ENCODE measurements at places on chromosomes 13 and 19.

GRCh38 chr19:43674183-43674582 is 4.2 kb upstream of the PLAUR start:
- DNase-seq, result no peak

DNA sequence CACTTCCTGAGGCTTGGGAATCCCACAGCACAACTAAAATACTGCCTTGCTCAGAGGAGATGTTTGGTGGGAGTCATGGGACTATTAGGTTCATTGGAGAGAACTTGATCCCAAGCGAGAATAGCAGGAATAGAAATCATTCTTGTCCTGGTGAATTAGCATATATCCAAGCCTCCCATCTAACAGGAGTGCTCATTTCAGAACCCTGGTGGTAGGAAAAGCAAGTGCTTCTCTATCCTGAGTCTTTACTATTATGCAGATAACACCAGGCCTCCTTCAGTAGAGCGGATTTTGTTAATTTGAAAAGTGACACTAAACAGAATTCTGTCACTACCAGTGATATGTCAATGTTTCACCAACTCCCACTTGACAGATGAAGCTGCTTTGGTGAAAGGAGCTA is 199.5 kb downstream of the ATP8A2 start:
- DNase-seq, result no peak

- no peak for DNase-seq
These were observed 5.5 kb upstream of the PTBP1 start for GRCh38 chr19:791567-792305.

GRCh38 chr13:57918913-57919312 is 287.4 kb downstream of the PCDH17 start:
- peak; percentile 18 for DNase-seq

DNA sequence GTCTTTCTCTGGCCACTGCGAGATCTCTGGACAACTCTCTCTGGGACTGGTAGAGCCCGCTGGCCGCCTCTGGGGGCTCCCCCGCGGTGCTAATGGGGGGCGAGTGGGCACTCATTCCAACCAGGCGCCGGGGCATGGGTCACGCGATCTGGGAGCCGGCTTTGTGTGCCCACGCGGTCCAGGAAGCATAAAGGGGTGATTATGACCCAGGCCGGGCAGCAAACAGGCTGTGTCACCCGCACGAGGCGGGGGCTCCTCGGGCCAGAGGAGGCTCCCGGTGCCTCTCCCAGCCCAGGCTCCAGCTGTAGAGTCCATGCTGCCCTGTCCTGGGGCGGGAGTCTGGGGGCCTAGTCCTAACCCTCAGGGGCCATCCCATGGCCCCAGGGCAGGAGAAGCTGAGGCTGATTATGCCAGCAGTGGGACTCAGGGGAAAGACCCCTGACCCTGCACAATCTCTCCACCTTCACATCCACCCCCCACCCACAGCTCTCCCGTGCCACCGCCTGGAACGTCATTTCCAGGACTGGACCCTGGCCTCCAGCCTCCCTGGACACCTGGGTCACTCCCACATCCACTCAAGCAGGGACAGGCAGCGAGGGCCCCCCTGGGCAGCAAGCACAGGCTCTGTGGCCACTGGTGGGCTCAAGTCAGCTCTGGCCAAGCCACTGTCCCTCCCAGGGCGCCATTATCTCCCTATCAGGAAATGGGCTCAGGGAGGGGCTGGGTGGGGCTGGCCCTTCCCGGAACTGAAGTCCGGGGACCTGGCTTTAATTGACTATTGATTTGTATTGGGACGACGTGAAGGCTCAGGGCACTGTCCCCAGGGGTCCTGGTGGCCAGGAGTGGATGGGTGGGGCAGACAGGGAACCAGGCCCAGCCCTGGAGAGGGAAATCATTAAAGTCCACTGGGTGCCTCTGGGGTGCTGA is 50.0 kb downstream of the PTPRS start:
- DNase-seq, result no peak

GRCh38 chr19:50678323-50678722 is 29.1 kb downstream of the C19orf81 start:
- no peak for DNase-seq

- peak; percentile 78 for DNase-seq
These were observed 3.9 kb upstream of the TTC9B start for GRCh38 chr19:40221858-40222619.

GRCh38 chr13:30479154-30479882 is 13.6 kb upstream of the HMGB1 start:
- DNase-seq, result no peak

- no peak for DNase-seq
These were observed 104.0 kb upstream of the GPR12 start for GRCh38 chr13:26864576-26864975.

DNA sequence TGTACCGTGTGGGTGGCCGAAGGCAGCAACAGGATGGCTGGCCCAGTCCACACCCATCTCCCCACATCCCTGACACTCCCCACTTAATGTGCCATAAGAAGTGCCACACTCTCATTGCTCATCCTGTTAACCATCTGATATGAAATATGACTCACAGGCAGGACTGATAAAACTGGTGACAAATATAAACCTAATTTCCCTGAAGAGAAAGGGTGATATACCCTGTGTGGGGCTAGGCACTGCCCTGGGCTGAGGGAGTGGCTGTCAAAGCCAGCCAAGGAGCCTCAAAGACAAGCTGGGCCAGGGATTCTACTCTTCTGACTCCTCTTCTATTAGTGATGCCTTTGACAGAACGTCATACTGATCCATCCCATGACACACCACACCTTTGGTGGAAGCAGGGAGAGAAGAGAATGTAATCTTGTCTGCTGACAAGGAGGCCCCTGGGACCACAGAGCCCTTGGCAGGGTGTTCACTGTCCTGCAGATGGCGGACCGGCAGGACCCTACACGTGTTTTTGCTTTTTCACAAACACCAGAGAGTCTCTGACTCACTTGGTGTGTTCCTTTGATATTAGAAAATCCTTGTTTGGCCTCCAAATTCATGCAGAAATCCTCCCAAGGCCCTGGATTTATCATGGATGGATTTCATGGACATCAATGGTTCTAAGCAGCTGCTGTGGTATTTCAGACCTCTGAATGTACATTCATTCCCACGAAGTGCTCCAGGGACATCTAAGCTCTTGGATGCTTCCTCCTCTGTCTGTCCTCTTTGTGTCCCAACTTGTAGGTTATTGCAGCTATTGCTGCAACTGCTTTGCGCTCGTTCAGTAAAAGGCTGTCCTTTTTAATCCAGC is 98.0 kb upstream of the WASF3 start:
- no peak for DNase-seq

GRCh38 chr19:16015805-16016173 is 60.5 kb upstream of the TPM4 start:
- DNase-seq, result no peak

- DNase-seq, result no peak
These were observed 67.7 kb upstream of the SERP2 start for GRCh38 chr13:44305917-44306370.

DNA sequence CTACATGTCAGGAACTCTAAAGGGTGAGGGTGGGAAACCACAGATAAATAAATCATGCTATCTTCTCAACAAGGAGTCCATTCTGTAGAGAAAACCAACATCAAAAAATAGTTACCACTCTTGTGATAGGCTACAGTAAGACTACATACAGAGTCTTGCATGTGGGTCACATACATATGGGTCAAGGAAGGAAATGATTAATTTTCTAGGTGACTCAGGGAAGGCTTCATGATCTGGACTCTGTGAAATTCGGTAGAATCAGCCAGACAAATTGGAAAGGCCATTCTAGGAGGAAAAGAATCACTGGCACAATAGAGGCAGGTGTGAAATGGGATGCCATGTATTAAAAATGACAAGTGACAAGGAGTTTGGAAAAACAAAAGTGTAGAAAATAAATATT is 638.9 kb downstream of the LIG4 start:
- no peak for DNase-seq

GRCh38 chr19:22532388-22533300 is 101.5 kb upstream of the ZNF492 start:
- DNase-seq, result no peak

DNA sequence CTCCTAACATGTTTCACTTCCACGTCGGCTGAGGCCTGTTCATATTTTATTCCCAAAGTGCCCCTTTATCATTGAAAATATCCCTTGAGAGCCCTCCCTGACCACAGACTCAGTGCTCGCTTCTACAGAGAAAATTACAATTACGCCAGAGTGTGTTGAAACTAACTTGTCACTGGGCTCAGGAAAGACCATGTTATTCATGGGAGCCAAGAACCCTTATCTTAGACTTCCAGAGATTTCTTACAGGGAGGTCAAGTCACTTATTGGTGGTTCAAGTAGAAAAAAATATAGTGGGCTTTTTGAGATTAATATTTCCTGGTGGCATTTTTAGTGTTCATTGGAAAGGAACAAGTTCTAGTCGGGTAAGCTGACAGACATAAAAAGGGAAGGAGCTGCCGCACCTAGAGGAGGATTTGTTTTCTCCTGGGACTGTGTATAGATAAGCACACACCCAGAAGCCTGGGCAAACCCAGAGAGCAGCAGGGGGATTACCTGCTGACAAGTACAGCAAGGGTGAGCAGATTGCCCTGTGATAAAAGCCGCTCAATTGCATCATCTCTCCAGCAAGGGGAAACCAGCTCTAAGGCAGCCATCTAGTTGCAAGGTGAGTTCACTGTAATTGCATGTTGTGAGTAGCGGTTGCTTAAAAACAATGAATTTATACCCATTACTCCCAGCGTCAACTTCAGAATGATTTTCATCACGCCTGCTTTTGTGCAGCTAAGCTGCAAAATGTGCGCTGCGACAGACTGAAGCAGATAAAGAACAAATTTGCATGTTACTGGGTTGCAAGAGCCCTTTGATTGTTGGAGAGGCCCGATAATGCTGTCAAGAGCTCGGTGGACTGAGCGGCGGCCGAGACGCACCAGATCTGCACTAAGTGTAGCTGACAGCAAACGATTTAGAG is 46.2 kb downstream of the DCT start:
- no peak for DNase-seq
